ENCODE measurements at places on chromosomes 6 and 20. TPM values are rescaled to one million over a fixed set of nuclear protein-coding genes. Genes with fewer than 3 reads are reported as not detected.

Gene OR12D3
- total RNA-seq: not detected

Gene TTBK1
- total RNA-seq: not detected

Gene MUC21
- total RNA-seq: not detected

Gene SAMD5
- 1.8 TPM for total RNA-seq

Gene GRM4
- total RNA-seq: 0.38 TPM

Gene CDH4
- 2.2 TPM for total RNA-seq

Gene GSTA1
- not detected for total RNA-seq

Gene FNDC1
- 0.08 TPM for total RNA-seq

Gene YTHDF1
- total RNA-seq: 15.5 TPM

Gene SIM1
- total RNA-seq: not detected
